ENCODE measurements at places on chromosomes 3 and 15.
A peak's percentile ranks its signal among the peaks of the same experiment; 100 is the strongest.

DNA sequence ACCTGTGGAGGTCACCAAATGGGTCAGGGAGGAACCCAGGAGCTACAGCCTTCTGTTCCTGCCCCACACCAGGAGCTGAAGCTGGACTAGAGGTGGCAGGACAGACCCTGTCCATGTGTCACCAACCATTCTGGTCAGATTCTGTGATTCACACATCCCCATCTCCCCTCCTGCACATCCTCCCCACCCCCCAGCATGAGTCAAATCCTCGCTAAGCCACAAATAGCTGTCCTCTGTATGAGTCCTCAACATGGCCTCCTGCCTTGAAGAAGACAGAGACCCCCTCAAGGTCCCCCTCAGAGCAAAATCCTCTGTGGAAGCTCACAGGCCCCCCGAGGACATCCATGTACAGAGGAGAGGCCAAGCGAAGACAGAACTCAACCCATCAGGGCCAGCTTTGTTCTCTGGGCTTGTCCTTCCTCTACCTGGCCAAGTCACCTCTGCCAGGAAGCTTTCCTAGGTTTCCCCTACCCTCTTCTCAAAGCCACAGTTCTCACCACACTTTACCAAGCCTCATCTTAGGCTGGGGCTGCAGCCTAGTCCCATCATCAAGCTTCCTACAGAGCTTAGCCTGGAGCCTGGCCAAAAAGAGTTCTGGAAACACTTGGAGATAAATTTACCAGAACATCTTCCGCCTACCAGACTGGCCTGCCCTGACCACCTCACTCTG is 17.1 kb downstream of the CACNA2D2 start:
- no peak overlapping the region for H3K27ac ChIP-seq
- DNase-seq: no peak
- no peaks in the 10 kb centered on the region for H3K36me3 ChIP-seq
- no peak overlapping the region for H3K4me3 ChIP-seq
- H3K4me1 ChIP-seq: peaks cover 48% of the 10 kb centered on the region
- no peaks in the 10 kb centered on the region for H3K27me3 ChIP-seq

DNA sequence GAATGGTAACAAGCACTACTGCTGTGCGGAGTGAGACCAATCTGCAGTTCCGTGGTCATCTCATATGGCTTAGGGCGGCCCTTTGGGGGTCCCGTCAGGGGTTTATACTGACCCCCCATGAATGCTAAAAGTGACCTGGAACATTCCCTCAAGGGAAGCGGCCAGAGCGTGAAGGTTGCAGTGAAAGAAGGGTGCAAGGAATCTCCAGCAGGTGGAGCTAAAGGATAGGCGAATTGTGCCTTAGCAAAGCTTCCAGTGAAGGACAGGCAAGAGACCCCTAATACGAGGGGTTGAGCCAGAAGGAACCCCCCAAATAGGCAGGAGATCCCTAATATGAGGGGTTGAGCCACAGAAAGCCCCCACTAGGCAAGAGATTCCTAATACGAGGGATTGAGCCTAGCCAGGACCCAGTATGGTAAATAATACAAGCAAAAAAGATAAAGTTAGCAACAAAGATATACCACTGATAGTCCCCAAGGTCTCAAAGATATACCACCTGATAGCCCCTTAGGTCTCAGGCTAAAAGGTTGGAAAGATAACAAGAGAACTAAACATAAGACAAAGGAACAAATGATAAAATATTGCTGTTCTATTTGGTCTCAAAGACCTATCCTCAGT is 32.8 kb downstream of the ZNF589 start:
- no peaks in the 10 kb centered on the region for H3K27me3 ChIP-seq
- H3K36me3 ChIP-seq: peaks cover 2% of the 10 kb centered on the region
- H3K4me1 ChIP-seq: no peaks in the 10 kb centered on the region
- no peak overlapping the region for H3K4me3 ChIP-seq
- no peak overlapping the region for H3K27ac ChIP-seq
- peak; percentile 82 for DNase-seq

DNA sequence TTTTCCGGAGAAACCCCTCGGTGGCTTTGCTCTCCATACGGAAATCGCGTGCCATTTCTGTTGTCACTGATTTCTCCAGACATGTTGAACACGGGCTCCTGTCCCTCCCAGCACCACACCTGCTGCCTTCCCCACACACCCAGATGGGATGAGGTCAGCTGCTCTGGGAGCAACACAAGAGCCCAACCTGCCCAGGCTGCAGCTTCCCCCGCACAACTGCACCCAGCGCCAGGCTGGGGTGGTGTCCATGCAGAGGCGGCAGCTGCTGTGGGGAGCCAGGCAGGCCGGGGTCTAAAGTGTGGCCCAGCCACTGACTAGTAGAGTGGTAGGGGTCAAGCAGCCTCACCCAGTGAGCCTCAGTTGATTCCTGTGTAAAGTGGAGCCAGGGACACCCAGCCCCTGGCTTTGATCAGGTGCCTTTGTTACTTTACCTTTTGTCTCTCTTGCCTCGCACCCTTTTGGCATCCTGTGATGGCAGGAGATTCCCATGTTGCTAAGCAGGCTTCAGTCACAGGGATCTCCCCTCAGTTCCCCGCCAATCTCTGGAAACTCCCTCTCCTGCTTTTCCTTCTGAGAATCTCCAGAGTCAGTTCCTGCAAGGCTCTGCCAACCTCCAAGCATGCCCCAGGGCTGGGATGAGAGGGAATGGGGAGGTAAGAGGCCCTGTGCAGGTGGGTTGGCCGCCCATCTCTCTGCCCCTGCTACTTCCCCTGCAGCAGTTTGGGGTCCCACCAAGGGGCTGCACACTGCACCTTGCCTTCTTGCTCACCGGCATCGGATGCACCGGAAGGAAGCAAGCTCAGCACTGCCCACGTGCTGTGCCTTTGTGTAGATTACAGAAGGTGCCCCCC is 91.8 kb upstream of the ALDH1A3 start:
- H3K4me3 ChIP-seq: no peak overlapping the region
- H3K36me3 ChIP-seq: no peaks in the 10 kb centered on the region
- DNase-seq: no peak
- no peaks in the 10 kb centered on the region for H3K4me1 ChIP-seq
- no peak overlapping the region for H3K27ac ChIP-seq
- no peaks in the 10 kb centered on the region for H3K27me3 ChIP-seq

DNA sequence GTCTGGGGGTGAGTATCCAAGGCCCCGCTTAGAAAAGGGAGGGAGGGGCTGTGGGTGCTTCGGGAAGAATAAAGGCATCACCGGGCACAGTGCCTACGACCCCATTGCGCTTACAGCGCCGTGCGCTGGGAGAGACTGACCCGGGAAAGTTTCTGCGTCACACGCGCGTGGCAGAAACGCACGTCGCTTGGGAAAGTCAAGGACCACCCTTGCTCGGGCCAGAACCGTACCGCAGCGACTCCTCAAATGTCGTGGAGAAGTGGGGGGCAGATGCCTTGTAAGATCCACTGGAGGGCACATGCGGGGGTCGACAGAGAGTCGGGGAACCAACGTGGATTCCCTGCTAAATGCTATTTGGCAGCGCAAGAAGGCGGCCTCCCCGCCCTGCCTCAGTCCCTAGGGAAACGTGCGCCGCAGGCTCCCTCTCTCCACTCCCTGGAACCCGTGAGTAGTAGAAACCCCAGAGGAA is 2.4 kb downstream of the ADAMTS9 start:
- no peak for DNase-seq
- H3K27ac ChIP-seq: no peak overlapping the region
- H3K27me3 ChIP-seq: peaks cover 8% of the 10 kb centered on the region
- no peak overlapping the region for H3K4me3 ChIP-seq
- no peaks in the 10 kb centered on the region for H3K4me1 ChIP-seq
- H3K36me3 ChIP-seq: no peaks in the 10 kb centered on the region

DNA sequence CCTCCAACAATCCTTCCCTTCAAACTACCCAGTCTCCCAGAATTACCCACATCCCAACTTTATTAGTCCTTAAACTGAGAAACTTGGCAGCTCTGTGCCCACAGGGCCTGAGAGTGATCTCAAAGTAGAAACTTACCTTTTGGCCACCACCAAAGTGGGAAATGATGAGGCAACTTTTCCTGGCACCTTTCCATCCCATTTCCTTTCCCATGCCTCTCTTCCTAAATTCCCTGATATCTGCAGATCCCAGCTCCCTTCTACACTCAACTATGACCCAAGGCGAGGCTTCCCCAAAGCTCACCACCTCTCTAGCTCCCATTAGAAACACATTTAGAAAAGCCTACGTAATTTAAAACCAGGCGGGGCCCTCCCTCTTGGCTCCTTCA is 271.9 kb downstream of the FOXP1 start:
- H3K36me3 ChIP-seq: no peaks in the 10 kb centered on the region
- no peak overlapping the region for H3K27ac ChIP-seq
- no peak overlapping the region for H3K4me3 ChIP-seq
- peaks cover 2% of the 10 kb centered on the region for H3K4me1 ChIP-seq

DNA sequence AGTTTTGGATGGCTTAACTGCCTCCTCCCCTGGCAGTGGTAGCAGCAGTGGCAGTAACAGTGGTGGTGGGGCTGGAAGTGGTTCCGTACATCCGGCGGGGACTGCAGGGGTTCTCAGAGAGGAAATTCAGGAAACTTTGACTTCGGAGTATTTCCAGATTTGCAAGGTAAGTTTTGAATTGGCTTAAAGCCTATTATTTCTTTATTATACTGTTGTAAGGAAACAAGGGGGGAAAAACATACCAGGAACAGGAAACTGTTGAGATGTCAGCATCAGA is 1.5 kb downstream of the STXBP5L start:
- no peak overlapping the region for H3K4me3 ChIP-seq
- H3K27me3 ChIP-seq: peaks cover 19% of the 10 kb centered on the region
- H3K4me1 ChIP-seq: peaks cover 10% of the 10 kb centered on the region
- H3K27ac ChIP-seq: no peak overlapping the region

- peaks cover 7% of the 10 kb centered on the region for H3K4me1 ChIP-seq
- H3K27me3 ChIP-seq: peaks cover 19% of the 10 kb centered on the region
- no peak overlapping the region for H3K27ac ChIP-seq
- no peak overlapping the region for H3K4me3 ChIP-seq
Measured at GRCh38 chr3:139937674-139938279, 2.8 kb downstream of the CLSTN2 start.

GRCh38 chr15:57505949-57506391 is 85.7 kb upstream of the MYZAP start:
- DNase-seq: no peak
- no peak overlapping the region for H3K4me3 ChIP-seq

- no peak overlapping the region for H3K4me3 ChIP-seq
- DNase-seq: no peak
- no peaks in the 10 kb centered on the region for H3K36me3 ChIP-seq
- H3K4me1 ChIP-seq: no peaks in the 10 kb centered on the region
Measured at GRCh38 chr3:54303517-54304375, 181.4 kb downstream of the CACNA2D3 start.

DNA sequence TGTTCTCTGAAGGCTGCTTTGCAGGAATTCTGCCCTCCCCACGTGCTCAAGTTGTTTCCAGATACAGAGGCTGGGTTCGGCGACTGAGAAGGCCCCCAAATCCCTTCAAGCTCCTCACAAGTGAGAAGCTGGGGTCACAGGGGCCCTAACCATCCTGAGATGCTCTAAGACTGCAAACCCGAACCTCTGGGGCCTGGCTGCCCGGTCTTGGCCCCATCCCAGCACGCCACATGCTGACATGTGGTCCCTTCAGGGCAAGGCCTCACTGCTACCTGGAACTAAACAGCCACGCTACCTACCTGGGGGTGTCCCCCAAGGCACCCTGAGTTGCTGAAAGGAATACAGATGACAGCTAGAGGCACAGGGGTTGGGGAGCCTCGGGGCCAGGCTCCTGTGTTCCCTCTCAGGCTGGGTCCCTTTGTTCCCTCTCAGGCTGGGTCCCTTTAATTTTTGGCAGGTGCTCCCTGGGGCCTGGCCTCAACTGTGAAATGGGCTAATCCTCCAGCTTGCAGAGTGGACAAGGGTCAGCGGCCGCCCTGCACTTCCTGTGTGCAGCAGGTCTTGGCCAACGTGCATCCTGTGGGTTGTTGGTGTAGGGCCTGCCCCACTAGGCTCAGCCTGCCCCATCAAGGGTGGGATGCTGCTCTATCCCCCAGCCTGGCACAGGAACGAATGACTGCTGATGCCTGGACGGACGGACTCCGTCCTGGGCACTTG is 32.5 kb downstream of the KLHL25 start:
- H3K36me3 ChIP-seq: peaks cover 3% of the 10 kb centered on the region
- H3K4me3 ChIP-seq: no peak overlapping the region
- no peak overlapping the region for H3K27ac ChIP-seq
- no peak for DNase-seq

DNA sequence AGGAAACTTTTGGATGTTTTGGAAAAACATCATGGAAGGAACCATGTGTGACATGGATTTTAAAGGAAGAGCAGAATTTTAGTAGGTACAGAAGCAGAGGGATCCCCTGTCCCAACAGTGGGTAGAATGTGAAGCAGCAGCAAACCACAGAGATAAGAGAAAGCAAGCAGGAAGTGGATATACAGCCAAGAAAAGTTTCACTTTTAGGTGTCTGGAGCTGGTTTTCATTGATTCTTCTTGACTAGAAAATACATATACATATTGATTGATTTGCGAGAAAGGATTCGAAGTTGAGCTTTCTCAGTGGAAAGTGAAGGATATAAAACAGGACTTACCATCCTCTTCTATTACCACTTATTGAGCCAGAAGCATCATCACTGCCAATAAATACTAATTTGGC is 133.5 kb downstream of the KCNMB2 start:
- no peaks in the 10 kb centered on the region for H3K27me3 ChIP-seq
- H3K36me3 ChIP-seq: no peaks in the 10 kb centered on the region
- no peaks in the 10 kb centered on the region for H3K4me1 ChIP-seq
- H3K4me3 ChIP-seq: no peak overlapping the region

GRCh38 chr3:50340448-50341329 is at the start of gene RASSF1:
Gene RASSF1, minus strand, starts transcription at chr3:50340836. Its CDS starts 31 bp downstream, at chr3:50340805.
- H3K27ac ChIP-seq: peak within 1 kb of the TSS; percentile 93
- H3K4me3 ChIP-seq: peak within 1 kb of the TSS; percentile 80
- no peaks in the 10 kb centered on the region for H3K27me3 ChIP-seq
- H3K36me3 ChIP-seq: peaks cover 11% of the 10 kb centered on the region

- no peak overlapping the region for H3K27ac ChIP-seq
- H3K4me3 ChIP-seq: no peak overlapping the region
- no peak for DNase-seq
- no peaks in the 10 kb centered on the region for H3K4me1 ChIP-seq
Measured at GRCh38 chr3:25349095-25349494, 79.0 kb upstream of the RARB start.

DNA sequence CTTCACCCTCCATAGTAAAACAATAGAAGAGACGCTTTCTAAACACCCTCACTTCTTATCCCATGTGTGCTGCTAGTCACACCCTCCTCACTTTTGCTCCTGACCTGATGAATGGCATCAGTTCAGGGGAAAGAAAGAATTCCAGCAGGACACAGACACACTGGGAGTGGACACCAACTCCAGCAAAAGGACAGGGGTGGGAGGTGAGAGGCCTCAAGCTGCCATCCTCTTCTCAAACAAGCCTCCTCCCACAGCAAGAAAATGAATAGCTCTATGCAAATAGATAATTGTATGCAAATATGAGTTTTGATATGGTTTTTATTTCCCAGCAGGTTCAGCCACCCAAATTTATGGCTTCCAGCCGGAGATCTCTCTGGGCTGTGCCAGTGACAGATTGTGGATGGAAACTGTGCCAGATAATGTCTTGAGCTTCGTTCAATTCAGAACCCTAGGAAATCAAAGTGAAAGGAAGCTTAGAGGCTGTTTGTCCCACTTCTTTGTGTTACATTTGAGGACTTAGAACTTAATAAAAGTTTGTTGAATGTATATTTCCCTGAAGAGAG is 209.3 kb upstream of the PPP2R3A start:
- no peak for DNase-seq
- no peaks in the 10 kb centered on the region for H3K27me3 ChIP-seq
- H3K4me1 ChIP-seq: no peaks in the 10 kb centered on the region
- no peak overlapping the region for H3K4me3 ChIP-seq
- H3K36me3 ChIP-seq: no peaks in the 10 kb centered on the region

GRCh38 chr3:62884096-62884870 is 9.1 kb upstream of the CADPS start:
- H3K36me3 ChIP-seq: no peaks in the 10 kb centered on the region
- H3K4me1 ChIP-seq: no peaks in the 10 kb centered on the region
- H3K27ac ChIP-seq: no peak overlapping the region
- H3K4me3 ChIP-seq: no peak overlapping the region
- H3K27me3 ChIP-seq: no peaks in the 10 kb centered on the region
- no peak for DNase-seq

Data from natural killer cell (primary cell).